Jurkat, Clone E6-1 (cell line): ENCODE measurements at places on chromosomes 1 and 21.

DNA sequence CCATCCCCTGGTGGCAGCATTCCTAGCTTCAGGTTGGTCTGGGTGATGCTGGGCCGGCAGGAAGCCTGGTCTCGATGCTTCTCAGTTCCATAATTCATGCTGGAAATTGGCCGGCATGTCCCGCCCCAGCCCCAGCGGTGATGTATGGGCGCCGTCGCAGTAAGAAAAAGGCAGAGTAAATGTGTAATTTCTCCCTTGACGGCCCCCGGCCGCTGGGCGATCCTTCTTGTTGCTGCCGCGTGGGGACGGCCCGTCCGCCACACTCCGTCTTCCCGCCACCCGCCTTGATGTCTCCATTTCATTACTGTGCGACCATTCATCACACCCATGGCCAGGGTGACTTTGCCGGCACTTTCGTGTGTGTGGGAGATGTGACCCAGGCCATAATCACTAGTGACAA lies 8.5 kb downstream of the DMAP1 start:
- DNase-seq = no peak

DNA sequence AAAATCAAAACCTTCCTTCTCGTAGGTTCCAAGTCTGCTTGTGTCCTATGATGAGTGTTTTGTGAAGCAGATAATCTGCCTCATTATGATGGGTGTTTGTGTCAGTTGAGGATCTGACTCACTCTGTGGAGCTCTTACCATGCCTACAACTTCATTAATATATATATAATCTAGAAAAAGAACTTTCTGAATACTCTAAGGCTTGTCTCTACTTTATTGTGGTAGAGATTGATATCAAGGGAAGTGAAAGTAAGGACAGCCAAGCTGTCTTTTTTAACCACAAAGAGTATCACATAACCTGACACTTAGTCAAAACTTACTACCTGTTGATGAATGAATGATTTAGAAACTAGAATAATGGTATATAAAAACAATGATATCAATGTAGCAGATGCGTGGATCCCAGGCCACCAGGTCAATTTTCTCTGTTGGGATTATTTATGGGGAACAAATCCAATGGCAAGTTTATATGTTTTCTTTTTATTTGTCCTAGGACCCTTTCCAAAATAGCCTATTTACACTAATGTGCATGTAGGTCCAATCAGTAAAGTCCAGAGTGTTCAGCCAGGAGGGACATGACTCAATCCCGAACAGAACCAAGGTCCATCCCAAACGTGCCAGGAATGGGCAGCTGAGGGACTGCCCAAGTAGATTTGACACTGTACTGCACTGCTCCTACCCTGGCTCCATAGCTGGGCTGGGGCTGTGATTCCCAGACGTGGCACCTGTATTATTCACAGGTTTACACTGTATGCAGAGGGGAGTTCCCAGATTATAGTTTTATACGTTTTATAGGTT lies 182.3 kb upstream of the GREM2 start:
- DNase-seq = peak; percentile 2

GRCh38 chr1:243236604-243237252 lies 18.4 kb downstream of the CEP170 start:
- no peak for DNase-seq

DNA sequence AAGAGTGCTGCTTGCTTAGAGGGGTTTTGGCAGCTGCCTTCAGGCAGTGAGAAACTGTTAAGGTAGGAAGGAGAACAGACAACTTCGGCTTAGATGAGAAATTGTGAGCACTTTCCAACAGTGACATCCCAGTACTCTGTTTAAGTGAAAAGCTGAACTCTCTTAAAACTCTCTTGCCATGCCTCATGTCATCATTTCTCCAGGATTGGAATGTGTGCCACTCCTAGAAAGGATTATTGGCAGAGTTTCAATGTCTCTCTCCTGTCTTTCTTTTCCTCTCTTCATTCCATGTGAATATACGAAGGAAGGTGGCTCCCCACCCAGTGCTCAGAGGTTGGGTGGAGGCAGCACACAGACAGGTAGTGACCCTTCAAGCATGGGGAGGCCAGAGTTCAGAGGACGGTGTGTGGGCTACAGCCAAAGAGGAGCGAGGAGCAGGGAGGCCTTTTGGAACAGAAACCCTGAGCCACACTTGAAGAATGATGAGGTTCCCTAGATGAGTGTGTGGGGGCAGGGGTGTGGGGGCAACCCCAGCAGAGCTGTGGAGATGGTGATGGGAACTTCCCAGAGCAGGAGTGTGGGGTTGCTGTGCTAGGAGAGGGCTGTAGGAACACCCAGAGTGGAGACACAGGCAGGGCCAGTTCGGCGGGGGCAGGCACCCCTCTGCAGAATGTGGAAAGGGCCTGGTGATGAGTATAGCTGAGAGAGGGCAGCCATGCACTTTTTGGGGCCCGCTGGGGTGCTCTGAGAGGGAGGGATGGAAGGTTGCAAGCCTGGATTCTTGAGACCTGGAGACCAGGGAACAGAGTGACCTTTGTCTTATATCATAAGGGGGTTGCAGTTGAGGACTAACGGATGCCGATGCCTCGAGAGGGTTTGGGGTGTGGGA lies 58.8 kb downstream of the GALNT2 start:
- DNase-seq = no peak

GRCh38 chr1:39378377-39378776 lies 113.1 kb upstream of the BMP8A start:
- DNase-seq = peak; percentile 18
